ENCODE measurements at places on chromosomes 11 and 22.

DNA sequence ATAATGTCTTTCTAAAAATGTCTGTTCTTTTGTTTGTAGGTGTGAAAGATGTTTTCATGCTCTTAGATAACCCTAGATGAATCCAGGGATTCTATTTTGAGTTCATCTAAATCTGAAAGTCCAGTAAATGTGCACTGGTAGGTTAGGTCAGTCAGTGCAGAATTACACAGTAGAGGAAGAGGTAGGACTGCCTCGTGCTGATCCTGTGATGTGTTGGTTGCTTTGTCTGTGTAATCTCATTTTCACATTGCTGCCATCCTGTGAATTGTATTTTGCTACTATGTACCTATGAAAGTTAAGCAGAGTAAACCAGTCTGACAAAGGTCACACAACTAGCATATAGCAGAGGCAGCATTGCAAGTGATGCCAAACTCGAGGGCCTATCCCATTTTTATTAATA lies 36.5 kb downstream of the ATXN10 start:
- DNase-seq, result no peak

GRCh38 chr11:79458709-79459108 lies 17.9 kb upstream of the TENM4 start:
- DNase-seq, result no peak

DNA sequence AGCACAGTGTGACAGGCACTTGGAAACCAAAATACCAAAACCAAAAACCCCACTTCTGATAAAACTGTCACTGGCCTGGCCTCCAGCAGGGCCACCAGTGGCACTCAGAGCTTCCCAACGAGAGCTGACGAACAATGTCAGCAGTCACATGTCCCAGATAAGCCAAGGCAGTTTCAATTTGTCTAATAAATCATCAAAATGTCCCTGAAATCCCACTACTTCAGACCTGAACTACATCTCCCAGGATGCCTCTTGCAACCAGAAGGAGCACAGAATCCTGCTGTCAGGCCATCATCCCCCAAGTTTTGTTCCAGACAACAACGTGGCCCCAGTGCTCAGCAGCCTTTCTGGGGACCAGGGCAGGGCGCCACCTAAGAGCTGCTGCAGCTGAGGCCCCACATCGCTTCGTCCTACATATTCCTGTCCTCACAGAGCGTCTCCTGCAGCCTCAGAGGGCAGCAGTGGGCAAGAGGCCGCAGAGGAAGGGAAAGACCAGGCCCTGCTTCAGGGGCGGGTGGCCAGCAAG lies 25.1 kb downstream of the LRFN4 start:
- DNase-seq, result no peak

GRCh38 chr11:11866203-11866602 lies 24.4 kb downstream of the USP47 start:
- DNase-seq, result no peak

DNA sequence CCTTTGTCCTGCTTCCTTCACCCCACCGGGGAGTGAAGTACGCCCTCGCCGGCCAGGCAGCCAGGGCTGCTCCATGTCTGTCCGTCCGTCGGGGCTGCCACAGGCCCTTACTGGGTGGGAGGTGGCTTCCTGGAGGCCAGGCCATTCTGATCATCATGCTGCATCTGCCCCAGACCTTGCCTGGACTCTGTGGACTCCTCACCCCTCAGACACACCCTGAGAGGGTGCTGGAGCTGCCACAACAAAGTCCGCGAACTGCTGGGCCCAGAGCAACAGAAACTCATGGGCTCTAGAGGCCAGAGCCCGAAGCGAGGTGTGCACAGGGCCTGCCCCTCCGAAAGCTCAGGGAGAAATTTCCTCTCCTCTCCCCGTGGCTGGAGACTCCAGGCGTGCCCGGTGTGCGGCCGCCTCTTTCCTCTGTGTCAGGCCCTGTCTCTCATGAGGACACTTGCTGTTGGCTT lies 124.2 kb downstream of the KCNQ1OT1 start:
- no peak for DNase-seq

DNA sequence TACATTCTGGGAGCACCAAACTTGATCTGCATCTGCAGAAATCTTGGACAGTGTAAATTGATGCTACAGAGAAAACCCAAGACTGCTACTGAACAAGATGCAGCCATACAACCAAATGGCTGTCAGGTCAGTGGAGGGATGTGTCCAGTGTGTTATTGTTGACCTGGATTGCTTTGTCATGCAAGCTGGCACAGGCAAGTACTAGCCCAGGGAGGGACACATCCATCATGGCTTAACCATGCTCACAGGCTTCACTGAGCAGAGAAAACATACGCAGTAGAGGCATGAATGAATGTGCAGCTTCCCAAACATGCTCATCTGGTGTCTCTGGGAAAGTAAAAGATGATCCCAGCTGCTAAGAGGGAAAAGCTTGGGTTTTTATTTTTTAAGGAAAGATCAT lies 93.6 kb downstream of the MTNR1B start:
- DNase-seq, result no peak

GRCh38 chr11:773425-773824 lies 3.9 kb downstream of the GATD1 start:
- DNase-seq, result no peak

DNA sequence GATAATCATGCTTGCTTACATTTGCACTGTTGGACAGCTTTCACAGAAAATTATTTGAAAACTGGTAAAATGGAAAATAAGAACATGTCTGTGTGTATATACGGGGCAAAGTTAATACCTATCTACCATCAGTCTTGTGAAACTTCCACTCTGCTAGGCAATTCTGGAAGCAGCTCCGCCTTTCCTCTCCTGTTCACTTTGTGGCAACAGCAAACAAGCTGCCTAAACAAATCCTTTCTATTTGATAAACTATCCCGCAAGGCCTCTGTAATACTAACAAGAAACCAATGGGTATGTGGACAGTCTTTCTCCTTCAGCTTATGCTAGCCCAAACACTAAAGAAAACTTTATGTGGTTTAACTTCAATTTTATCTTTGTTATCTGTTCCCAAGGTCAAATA lies 39.2 kb upstream of the RAPSN start:
- DNase-seq, result no peak

GRCh38 chr22:23769321-23769965 lies 1.7 kb upstream of the CHCHD10 start:
- no peak for DNase-seq

DNA sequence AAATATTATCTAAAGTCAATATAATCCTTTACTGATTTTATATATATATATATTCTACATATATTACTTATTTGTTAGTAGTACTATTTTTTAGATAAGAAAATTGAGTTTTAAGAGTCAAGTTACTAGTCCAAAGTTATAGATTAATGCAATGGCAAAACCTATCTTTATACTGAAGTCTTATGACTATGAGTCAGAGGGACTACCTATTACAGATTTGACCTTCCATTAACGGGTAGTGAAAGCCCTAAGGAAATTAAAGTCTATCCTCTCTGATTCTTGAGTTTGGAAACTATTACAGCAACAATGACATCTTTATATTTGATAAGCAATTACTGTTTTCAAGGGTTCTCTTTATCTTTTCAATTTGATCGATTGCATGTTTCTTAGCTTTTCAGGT lies 315.8 kb downstream of the CASP12 start:
- DNase-seq, result no peak

GRCh38 chr11:47418454-47419259 lies 7.6 kb downstream of the PSMC3 start:
- no peak for DNase-seq

- DNase-seq, result no peak
These were observed 37.4 kb downstream of the SMC1B start for GRCh38 chr22:45376009-45376408.

- DNase-seq, result no peak
These were observed 256.9 kb upstream of the POU2AF2 start for GRCh38 chr11:110988671-110989070.

- no peak for DNase-seq
These were observed 13.8 kb upstream of the MIAT start for GRCh38 chr22:26643418-26644100.

- no peak for DNase-seq
These were observed 300.5 kb downstream of the NTM start for GRCh38 chr11:131670876-131671275.

- no peak for DNase-seq
These were observed 15.9 kb downstream of the PRSS23 start for GRCh38 chr11:86816251-86816726.

GRCh38 chr11:69524291-69524882 lies 42.9 kb downstream of the LINC01488 start:
- DNase-seq, result no peak

GRCh38 chr22:46242076-46242475 lies 8.0 kb downstream of the CDPF1 start:
- DNase-seq, result no peak

- no peak for DNase-seq
These were observed 23.9 kb upstream of the ZC3H12C start for GRCh38 chr11:110069158-110069737.

DNA sequence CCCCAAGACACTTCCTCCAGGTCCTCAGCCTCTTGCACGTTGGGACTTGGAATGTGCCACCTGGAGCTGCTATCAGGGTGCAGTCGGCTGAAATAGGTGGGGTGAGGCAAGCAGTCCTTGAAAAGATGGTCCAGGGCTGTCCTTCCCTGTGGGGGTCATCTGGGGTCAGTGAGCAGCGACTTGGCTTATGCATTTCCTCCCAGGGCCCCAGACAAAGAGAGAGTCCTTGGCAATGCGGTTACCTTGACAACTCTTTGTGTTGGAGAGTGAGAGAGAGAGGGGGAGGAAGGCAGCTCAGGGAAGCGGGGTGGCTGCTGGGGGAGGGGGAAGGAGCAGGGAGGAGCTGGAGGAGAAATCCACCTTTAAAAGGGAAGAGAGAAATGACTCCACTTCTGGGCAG lies 93.8 kb downstream of the MIAT start:
- no peak for DNase-seq

DNA sequence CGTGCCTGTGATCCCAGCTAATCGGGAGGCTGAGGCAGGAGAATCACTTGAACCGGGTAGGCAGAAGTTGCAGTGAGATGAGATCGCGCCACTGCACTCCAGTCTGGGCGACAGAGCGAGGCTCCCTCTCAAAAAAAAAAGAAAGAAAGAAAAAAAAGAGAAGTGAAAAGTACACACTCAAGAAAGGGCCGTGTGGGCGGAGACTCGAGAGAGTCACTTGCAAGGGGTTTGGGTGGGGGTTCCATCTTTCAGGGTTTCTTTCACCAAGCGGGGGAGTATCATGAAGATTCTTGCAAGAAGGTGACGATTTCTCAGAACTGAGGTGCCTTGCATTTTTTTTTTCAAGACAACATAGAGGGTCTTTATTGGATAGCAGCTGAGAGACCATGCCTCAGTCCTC lies 4.0 kb upstream of the IFITM5 start:
- no peak for DNase-seq

GRCh38 chr22:19166421-19166820 lies 12.1 kb downstream of the SLC25A1 start:
- no peak for DNase-seq

- no peak for DNase-seq
These were observed 171.5 kb downstream of the SNX19 start for GRCh38 chr11:130744794-130745193.

DNA sequence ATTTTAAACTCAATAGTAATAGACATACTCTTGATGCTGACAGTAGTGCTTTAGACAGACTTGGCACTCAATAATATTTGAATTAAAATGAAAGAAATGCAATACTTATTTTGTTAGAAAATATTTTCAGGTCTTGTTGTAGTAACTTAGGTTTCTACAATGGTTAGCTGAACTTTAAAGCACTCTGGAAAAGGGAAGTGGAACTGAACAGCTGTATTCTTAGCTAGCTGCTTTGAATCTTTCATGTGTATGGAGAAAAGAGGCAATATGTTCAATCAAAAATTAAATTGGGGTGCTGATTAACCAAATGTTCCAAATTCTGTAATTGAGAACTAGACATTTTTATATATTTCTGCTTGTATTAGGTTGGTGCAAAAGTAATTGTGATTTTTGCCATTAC lies 517.9 kb upstream of the RAG2 start:
- no peak for DNase-seq

- no peak for DNase-seq
These were observed 48.7 kb upstream of the RASD2 start for GRCh38 chr22:35491908-35492380.

DNA sequence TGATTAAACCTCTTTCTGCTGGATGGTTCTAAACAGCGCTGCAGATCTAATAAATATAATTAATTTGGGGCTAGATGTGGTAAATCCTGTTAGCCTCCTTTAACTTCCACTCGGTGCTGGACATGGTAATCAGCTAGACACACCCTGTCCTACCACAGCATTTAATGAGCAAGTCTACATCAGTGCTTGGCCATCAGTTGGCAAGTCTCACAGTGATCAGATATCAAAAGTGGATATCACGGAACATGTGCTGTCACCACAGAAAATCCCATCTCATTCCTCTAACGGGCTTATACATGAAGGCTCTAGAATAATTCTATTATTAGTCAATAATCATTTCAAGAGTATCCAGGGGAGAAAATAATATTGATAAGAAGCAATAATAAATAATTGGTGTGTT lies 5.6 kb upstream of the USP28 start:
- no peak for DNase-seq

GRCh38 chr22:43475549-43476076 lies 63.8 kb downstream of the MPPED1 start:
- DNase-seq, result no peak

DNA sequence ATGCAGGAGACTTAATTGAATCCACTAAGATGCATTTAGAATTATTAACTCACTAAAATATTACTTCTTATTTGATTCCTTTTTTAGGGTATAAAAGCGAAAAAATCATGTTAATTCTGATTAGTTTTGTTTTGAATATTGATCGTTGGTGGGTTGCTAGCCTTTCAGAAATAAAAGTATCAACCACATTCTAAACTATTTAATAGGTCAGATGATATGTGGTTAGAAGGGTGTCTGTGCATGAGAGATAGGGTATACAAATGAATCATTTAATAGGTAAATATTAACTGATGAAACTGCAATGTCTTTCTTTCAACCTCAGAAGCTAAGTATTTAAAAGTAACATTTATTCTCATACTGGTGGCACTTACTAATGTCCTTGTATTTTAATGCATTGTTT lies 515.1 kb downstream of the CNTN5 start:
- no peak for DNase-seq

- DNase-seq, result no peak
These were observed 209.8 kb upstream of the NARS2 start for GRCh38 chr11:78784321-78785061.

- no peak for DNase-seq
These were observed 63.9 kb downstream of the TP53I11 start for GRCh38 chr11:44886790-44887140.

- no peak for DNase-seq
These were observed 3.7 kb downstream of the POLR2L start for GRCh38 chr11:838441-839279.

- DNase-seq, result no peak
These were observed 13.1 kb upstream of the YAP1 start for GRCh38 chr11:102097186-102097585.

GRCh38 chr22:35611200-35611890 lies 5.8 kb downstream of the MB start:
- no peak for DNase-seq

- no peak for DNase-seq
These were observed 2.6 kb upstream of the NUDT8 start for GRCh38 chr11:67632175-67632981.

GRCh38 chr11:2700415-2701211 lies 819 bp upstream of the KCNQ1OT1 start:
- no peak for DNase-seq

- no peak for DNase-seq
These were observed 2.5 kb upstream of the LRRC74B start for GRCh38 chr22:21042978-21043859.

GRCh38 chr11:18071098-18071705 lies 25.1 kb upstream of the TPH1 start:
- no peak for DNase-seq
